Hindlimb muscle (tissue), 1 donor: ENCODE measurements at places on chromosomes 7 and 10.

DNA sequence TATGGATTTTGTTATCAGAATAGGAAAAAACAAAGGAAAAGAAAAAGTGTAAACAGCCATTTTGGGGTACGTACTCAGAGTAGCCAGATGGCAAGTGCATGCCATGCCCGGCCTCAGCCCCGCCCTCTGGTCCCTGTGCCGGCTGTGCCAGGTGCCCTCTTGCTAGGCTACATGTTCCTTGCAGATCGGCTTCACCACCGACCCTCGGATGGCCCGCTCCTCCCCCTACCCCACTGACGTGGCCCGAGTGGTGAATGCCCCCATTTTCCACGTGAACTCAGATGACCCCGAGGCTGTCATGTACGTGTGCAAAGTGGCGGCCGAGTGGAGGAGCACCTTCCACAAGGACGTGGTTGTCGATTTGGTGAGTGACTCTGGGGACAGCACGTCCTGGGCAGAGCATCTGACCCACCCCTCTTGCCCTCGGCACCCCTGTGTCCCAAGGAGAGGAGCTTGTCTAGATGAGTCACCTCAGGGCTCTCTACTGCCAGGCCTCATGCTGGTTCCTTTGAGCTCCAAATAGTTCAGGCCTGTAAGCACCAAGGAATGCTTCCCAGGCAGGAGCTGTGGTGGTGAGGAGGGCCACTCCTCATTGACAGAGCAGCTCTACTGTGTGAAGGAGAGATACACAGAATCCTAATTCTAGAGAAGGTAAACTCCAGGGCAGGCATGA, 54.9 kb upstream of the ZMIZ2 start:
- no peak for DNase-seq

- DNase-seq: no peak
These were observed 308.9 kb downstream of the GRID1 start for GRCh38 chr10:86057708-86058107.

GRCh38 chr10:43112608-43112961, 25.7 kb upstream of the CSGALNACT2 start:
- DNase-seq: no peak

DNA sequence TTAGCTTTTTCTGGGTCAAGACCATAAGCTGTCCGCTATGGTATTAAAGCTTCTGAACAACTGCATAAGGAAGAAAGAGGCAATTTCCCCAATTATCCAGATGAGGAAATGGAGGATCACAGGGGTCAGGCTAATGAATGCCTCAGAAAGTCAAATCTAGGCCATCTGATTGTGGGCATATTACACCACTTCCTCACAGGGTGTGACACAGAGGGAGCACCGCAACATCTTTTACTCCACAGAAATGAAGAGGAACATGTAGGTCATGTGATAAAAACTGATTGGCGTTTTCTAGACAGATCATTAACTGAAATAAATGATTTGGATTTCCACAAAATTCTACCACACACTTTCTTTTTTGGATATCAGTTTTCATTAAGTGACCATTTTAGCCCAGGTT, 384.4 kb downstream of the PARD3 start:
- DNase-seq: no peak

- no peak for DNase-seq
These were observed 1.2 kb downstream of the CFAP69 start for GRCh38 chr7:90246171-90246570.

GRCh38 chr10:110275128-110275729, 29.5 kb downstream of the SMNDC1 start:
- DNase-seq: no peak

DNA sequence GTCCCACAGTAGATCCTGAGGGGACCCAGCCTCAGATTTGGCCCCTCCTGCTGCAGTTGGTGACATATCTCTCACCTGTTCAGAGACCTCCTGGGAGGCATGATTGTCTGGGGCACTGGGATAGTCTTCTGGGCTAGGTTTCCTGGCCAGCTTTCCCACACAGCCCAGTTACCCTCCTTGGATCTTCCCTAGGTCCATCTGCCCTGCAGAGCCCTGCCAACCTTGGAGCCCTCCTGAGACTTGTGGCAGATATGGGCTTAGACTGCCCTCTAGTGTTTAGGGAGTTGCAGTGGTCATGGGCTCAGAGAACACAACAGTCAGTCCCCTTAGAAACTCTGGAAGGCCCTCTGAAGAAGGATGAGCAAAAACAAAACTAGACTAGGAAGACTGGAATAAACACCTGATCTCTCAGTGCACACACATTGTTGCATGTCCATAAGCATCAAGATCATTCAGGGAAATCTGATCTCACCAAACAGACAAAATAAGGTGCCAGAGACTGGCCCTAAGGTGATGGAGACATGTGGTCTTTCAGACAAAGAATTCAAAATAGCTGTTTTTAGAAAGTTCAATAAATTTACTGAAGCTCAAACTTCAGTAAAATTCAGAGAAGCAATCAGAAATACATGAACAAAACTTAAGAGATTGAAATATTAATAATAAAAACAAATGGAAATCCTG, 324.6 kb downstream of the ATRNL1 start:
- DNase-seq: no peak

- no peak for DNase-seq
These were observed 599.6 kb downstream of the INHBA start for GRCh38 chr7:41103331-41103730.

GRCh38 chr10:69007260-69007659, 18.7 kb downstream of the KIFBP start:
- no peak for DNase-seq

DNA sequence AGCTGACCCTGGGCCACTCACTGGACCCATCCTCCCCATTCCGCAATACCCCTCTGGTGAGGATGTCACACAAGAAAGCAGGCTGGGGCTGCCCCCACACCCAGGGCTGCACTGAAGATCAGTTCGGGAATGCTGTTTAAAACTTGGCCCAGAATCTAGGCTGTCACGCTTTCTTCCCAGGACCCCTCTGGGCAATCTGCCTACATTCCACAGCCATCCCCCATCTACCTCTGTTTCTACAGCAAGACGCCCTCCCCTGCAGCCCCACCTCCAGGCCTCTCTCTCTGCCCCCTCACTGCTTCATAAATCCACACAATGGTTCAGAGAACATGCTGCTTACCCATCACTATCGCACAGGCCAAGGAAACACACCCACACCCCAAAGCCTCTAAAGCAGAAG, 36.1 kb downstream of the XPNPEP1 start:
- no peak for DNase-seq

DNA sequence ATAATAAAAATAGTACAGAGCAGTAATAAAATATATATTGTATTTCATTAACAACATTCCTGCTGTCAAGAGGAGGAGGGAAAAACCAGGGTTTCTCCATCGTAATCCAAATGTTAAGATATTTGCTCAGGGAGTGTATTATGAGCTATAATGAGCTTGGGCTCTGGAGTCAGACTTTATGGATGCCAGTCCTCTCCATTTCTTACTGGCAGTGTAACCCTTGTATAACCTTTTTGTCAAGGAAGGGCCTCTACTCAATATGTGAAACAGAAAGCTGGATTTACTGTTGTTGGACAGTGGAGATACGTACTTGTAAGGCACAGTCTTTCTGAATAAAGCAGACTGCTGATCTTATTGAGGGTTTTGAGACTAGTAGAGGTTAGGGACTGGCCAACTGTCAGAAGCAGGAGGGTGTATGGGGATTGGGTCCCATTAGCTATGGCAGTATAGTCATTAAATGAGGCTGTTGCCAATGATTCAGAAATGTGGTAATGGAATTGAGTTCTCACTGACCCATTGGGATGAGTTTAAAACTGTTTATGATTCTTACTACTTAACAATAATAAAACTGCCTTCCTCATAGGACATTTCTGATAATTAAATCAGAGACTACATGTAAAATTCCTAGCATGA, 56.5 kb downstream of the ZNF277 start:
- DNase-seq: no peak

GRCh38 chr7:18893156-18893555, 224.3 kb downstream of the TWIST1 start:
- no peak for DNase-seq

DNA sequence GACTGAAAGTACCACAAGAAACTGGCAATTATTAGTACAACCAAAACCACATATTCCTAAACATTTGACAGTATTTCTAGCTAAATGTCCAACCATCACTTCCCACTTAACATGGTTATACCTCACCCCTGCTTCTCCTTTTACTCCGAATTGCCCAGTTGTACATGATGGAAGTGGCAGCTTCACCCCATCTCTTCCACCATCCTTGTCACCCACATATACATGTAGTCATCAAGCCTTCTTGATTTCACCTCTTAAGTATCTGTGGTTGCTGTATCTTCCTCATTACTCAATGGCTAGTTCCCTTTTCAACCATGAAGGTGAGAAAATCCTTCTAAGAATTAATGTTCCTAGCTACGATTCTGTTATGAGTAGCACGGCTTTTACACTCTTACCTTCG, 388.2 kb downstream of the CALN1 start:
- DNase-seq: no peak
